ENCODE measurements at places on chromosomes 7 and 10. TPM values are rescaled to one million over a fixed set of nuclear protein-coding genes. Genes with fewer than 3 reads are reported as not detected.

The MAGI2 gene
- 16.1 TPM for total RNA-seq

The MRLN gene
- total RNA-seq = not detected

The KNDC1 gene
- total RNA-seq = 0.41 TPM

The INHBA gene
- 20.0 TPM for total RNA-seq

The TAF5 gene
- total RNA-seq = 3.8 TPM

The SFTPA1 gene
- total RNA-seq = not detected

The APBB1IP gene
- 5.9 TPM for total RNA-seq

The CNPY1 gene
- total RNA-seq = not detected

The FERD3L gene
- not detected for total RNA-seq

The GALNT17 gene
- not detected for total RNA-seq

The NOS3 gene
- total RNA-seq = 4.6 TPM

The DTX2 gene
- total RNA-seq = 6.6 TPM

The LRRC17 gene
- total RNA-seq = 95.6 TPM

The CARD11 gene
- total RNA-seq = under 0.01 TPM

The TMEM229A gene
- total RNA-seq = 3.8 TPM

The ZPBP gene
- total RNA-seq = not detected

The ABCB1 gene
- 0.36 TPM for total RNA-seq

The SHH gene
- total RNA-seq = not detected

The ASZ1 gene
- not detected for total RNA-seq

The NKX1-2 gene
- not detected for total RNA-seq

The DPYSL4 gene
- total RNA-seq = 4.2 TPM

The SOSTDC1 gene
- total RNA-seq = not detected

The OR2A42 gene
- total RNA-seq = not detected

The PHF14 gene
- 35.6 TPM for total RNA-seq

The ELAPOR2 gene
- 14.7 TPM for total RNA-seq

The MMP21 gene
- total RNA-seq = 0.09 TPM

The FEZF1 gene
- total RNA-seq = not detected

The MCM10 gene
- total RNA-seq = not detected

The RET gene
- 0.27 TPM for total RNA-seq

The TMEM270 gene
- not detected for total RNA-seq

The AMPH gene
- total RNA-seq = 3.2 TPM

The HOXA6 gene
- total RNA-seq = not detected

The WDR86 gene
- total RNA-seq = 17.7 TPM

The SLC16A12 gene
- total RNA-seq = 0.90 TPM

The WEE2 gene
- total RNA-seq = not detected

The NUTM2D gene
- 0.82 TPM for total RNA-seq

The DNAH11 gene
- 2.7 TPM for total RNA-seq

The NACAD gene
- 5.5 TPM for total RNA-seq

The SPDYE18 gene
- total RNA-seq = not detected

The PDE6C gene
- not detected for total RNA-seq

The PNLIPRP3 gene
- not detected for total RNA-seq

The ITPRID1 gene
- not detected for total RNA-seq

The CPA2 gene
- total RNA-seq = not detected

The UPK3B gene
- total RNA-seq = 0.18 TPM

The ACSM6 gene
- not detected for total RNA-seq

The TSPAN15 gene
- total RNA-seq = 0.27 TPM

The HKDC1 gene
- 0.16 TPM for total RNA-seq

The COL28A1 gene
- total RNA-seq = 0.09 TPM

The SPACDR gene
- 0.27 TPM for total RNA-seq

The CLCN1 gene
- total RNA-seq = 0.16 TPM

The MEIG1 gene
- total RNA-seq = not detected
